ENCODE measurements at places on chromosomes 1 and 21.

- no peak for DNase-seq
These were observed 123.7 kb downstream of the UBE2U start for GRCh38 chr1:64327119-64327518.

GRCh38 chr1:75124510-75124909 is 9.7 kb upstream of the LHX8 start:
- no peak for DNase-seq

DNA sequence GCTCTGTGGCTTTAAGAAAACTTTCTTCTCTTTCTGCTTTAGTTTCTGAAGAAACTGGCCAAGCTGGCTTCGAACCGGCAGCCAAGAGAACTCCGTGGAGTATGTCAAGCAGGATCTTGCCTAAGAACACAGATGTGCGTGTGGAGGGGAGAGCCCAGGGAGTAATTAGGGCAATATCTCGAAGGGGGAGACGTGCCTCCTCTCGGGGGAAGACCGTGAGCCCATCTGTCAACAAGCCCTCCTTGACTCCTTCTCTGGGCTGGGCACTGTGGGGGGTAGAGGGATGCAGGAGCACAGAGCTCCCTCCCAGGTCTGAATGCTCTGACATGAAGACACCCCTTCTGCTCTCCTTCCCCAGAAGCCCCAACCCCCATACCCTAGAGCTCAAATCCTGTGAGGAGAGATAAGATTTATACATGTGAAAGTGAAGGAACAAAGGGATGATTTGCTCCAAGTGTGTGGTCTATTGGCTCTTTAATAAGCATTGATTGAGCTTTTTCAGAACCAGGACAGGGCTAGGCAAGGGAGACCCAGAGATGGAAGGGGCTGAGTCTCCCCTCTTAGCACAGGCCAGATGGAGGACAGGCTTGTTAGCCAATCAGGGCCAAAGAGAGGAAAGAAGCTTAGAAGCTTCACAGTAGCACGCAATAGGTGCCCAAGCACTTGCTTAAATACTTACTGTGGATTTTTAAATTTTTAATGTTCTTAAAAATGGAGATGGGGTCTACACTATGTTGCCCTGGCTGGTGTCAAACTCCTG is 37.5 kb downstream of the EDN2 start:
- no peak for DNase-seq

DNA sequence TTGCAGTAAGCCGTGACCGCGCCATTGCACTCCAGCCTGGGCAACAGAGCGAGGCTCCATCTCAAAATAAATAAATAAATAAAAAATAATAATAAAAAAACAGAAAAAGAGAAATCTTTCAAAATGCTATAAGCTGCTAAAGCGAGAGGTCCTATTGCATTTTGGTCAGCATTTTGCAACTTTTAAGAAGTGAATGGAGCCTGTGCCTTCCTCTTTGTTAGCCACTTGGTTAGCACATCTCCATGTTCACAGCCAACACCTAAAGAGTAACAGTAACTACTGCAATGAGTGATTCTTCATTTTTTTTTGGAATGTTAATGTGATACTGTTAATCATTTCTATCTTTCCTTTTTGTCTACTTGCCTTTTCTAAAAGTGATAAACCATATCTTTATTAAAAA is 80.6 kb downstream of the ERG start:
- DNase-seq, result no peak

DNA sequence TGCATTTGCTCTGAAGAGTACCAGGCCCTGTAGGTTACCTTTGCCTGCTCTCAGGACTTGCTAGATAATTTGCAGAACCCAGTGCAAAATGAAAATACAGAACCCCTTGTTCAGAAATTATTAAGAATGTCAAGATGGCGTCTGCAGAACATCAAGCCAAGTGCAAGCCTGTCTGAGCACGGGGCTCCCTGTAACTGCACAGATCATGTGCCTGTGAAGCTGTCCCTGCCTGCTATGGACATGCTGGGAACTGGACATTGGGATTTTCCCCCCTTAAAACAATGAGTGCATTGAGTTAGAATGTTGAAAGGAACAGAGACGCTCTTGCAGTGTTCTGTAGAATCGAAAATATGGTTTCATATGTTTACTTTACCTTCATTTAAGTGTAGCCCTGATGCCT is 2.9 kb downstream of the CLDN14 start:
- DNase-seq, result no peak

DNA sequence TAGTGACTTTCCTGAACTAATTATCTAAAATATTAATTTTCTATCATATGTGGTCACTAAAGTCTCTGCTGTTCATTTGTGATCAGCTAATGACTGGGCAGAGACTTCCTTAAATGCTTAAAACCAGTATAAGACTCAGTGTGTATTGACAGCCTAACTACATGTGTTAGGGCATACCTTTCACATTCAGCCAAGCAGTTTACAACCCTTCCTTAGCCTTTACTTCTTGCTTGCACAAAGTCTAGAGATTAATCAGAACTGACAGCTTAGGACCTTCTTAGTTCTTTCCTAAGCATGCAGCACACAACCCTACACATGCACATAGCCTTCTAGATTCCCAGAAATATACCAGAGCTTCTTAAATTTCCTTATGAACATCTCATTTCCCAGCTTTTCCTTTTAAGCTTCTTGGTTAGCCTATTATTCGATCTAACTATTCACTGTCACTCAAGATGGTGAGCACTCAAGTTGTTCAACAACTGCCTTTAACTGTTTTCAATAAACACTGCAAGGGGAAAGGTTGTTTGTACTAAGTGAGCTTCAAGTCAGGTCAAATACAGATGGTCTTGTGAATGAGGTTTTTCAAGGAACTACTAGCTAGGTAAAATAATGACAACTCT is 13.4 kb downstream of the EYA3 start:
- no peak for DNase-seq

DNA sequence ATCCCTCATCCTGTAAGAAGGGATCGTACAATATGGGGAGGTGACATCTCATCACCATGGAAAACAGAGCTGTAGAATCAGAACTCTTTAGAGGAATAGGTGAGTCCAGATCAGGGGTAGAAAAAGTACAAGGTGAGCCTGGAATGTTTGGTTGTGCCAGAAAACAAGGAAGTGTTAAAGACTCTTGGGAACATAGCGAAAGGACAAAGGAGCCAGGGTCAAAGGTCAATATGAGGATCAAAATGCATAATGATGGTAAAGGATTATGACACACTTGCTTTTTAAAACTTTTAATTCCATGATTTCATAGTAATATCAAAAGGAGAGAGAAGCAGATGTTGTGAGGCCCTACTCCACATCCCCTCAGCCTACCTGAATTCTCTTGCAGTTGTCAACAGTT is 19.2 kb upstream of the TRIM33 start:
- no peak for DNase-seq

DNA sequence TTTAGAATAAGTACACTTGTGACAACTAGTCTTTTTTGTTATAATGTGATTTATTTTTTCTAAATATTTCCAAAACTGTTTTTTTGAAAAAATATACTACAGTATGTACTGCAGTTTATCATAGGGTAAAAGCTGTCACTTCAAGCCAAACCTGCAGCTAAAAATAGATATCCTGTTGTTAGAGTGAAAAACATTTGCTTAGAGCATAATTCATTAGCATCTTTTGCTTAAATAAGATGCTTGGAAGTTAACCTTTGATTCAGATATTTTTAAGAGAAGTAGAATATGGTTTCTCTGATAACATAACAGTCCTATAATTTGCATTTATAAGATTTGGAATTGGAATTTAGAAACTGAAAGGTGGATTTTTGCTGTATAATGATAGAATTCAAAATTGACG is 21.5 kb downstream of the PRKACB start:
- DNase-seq, result no peak

DNA sequence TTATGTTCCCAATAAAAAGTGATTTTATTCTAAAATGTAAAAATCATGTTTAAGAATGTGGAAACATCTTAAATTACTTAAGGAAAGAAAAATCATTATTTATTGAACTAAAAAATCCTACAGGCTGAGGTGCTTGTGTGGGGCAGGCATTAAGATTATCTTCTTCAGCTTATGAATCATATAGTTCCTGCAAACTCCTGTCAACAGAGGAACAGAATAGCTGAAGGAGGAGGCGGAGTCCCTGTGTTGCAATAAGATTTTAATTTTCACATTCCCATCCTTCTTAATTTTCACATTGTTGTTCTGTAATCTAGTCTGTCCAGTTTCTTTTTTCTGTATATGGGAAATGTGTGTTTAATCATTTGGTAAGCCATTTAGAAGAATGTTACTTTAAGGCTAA is 20.6 kb upstream of the OLFML3 start:
- DNase-seq, result no peak

GRCh38 chr21:25733859-25734653 is 648 bp downstream of the ATP5PF start:
- DNase-seq, result no peak

DNA sequence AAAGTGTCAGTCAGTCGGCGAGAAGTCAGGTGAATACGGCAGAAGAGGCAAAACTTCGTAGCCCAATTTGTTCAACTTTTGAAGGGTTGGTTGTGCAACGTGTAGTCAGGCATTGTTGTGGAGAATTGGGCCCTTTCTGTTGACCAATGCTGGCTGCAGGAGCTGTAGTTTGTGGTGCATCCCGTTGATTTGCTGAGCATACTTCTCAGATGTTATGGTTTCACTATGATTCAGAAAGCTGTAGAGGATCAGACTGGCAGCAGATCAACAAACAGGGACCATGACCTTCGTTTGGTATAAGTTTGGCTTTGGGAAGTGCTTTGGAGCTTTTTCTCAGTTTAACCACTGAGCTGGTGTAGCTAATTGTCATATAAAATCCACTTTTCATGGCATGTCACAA is 190.2 kb upstream of the ADAMTS5 start:
- no peak for DNase-seq

DNA sequence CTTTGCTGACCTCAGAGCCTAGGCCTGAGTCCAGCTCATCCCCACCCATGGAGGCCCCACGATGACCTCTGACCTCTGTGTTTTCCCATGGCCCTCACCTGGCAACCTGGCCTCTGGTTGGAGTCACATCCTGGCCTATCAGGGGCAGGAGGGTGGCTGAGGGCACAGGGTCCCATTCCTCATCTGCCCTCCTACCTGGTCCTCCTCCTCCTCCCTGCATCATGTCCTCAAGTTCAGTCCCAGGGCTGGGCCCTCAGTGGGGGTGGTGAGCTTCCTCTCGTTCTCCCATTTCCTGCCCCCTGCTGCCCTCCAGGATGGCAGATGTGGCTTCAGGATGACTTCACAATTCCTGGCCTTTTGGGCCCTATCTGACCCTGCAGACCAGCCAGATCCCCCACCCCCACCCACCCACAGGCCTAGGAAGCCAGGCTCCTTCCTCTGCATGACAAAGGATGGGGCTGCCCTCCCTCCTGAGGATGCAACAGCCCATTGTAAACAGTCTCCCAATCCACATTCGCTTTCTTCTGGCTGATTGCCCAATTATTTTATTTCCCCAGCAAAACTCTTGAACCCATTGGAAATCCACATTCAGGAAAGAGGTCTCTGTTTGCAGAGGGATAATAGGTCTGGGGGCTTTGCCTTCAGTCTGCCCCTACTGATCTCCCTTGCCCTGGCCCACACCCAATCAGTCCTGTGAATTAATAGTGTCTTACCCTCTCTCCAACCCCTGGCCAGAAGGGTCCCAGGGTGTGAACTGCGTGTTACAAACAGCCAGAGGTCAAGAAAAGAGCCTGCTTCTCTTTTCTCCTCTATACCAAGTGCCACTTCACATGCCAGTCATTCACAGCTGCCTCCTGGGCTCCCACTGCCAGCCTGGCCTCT is 10.3 kb upstream of the LEFTY1 start:
- no peak for DNase-seq

DNA sequence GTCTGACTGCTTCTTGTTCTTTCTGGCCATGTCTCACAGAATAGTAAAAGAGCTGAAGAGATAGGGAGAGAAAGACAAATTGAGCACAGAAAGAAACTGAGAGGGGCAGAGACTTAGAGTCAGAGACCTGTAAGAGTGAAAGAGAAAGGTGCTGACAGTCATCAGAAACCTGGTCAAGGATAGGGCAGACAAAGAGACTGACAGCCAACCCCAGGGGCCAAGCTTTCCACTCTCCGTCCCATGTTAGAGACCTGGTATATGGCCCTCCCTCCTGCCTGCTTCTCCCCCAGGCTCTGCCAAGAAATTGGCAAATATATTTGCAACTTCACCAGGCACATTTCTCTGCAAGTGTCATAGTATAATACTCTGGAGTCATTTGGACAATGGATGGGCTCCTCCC is 64.6 kb downstream of the RHBG start:
- DNase-seq, result no peak

GRCh38 chr1:211375146-211375818 is 48.6 kb downstream of the TRAF5 start:
- DNase-seq, result no peak

DNA sequence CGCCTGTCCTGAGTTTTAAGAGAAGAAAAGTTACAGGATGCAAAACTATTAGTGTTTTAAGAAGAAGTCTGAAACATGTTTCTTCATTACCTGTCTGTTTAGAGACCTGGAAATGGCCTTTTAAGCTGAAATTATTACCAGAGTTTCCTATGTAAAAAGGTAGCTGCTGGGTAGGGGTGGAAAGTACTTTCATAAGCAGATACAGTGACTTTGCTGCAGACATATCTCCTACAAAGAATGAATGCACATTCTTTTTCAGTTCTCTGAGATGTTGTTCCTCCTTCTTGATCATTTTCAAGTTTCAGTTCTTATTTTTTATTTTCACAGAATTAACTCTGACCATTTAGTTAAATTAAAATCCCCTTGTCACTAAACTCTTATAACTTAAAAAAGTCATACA is 1329.6 kb downstream of the KCNT2 start:
- no peak for DNase-seq

DNA sequence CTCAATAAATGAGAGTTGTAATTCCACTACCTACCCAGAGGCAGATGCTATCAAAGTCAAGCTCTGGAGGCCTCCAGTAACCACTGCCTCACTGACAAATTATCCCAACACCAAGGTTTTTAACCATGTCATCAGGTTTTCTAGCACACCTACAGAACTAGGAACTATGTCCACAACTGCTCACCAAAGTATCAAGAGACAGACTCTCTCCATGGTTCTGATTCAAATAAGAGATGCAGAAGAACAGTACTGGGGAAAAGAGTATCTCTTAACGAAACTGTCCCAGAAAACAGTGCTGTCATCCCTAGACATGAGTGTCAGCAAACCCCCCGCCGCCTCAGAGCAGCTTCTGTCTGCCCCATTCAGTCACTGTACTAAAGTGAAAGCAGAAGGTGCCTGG is 301.7 kb downstream of the OMA1 start:
- no peak for DNase-seq

GRCh38 chr1:201734786-201735185 is 94.2 kb upstream of the IPO9 start:
- DNase-seq, result no peak

All from B cell (primary cell).